CD4-positive, alpha-beta T cell treated with Interleukin-6 for 4 hours (primary cell): ENCODE measurements at places on chromosomes 4 and X.

- no peak for DNase-seq
Measured at GRCh38 chrX:141142946-141143345, 34.0 kb downstream of the LDOC1 start.

DNA sequence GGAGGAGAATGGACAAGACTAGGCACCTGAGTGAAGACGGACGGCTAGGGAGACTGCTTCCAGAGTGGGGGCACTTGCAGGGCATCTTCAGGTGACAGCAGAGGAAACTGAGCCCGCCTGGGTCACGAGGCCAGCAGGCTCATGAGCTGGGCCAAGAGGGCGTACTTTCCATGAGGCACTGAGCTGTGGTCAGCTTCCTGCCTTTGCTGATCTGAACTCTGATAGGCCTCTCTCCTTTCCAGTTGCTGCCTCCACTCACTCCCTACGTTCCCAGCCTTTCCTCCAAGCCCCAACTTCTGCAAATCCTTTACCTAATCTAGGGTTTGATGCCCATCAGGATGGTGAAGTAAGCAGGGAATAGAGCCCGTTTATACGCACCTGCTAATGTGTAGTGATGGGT is 1.4 kb upstream of the L1CAM start:
- DNase-seq = no peak

DNA sequence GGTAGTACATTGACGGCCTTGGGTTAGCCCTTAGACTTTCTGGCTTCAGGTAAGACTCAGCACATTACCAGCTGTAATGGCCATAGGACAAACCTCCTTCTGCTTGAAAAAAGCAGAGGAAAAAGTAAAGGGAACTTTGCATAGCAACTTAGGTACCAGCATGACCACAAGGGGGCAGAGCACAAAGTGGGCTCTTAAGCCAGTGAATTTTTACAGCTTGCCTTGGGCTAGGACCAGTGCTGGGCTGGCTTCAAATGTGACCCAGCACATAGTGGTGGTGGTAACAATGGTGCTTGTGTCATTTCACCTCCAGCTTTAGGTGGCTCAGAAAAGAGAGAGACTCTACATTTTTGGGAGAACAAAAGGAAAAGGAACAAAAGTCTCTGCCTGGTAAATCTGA is 66.1 kb downstream of the KLHL4 start:
- DNase-seq = peak; percentile 1

DNA sequence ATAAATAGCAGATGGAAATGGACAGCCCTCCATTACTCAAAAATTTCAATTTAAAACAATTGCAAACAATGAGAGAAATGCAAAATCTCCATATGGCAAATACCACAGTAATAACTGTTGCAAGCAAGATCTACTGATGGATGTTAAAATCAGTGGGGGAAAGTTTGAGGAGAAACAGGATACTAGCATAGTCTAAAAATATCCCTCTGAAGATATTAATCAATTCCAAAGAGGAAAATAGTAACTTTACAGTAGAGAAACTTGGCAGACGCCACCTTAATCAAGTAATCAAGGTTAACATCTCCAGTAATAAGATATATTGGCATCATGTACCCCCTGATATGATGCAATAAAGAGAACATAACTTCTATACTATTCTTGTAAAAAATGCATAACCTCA is 344.8 kb downstream of the ZNF674 start:
- DNase-seq = no peak

GRCh38 chr4:172986114-172986513 is 182.5 kb upstream of the GALNT7 start:
- no peak for DNase-seq

- DNase-seq = no peak
Measured at GRCh38 chr4:177509226-177509745, 67.0 kb upstream of the AGA start.

- DNase-seq = no peak
Measured at GRCh38 chr4:102451266-102451665, 49.9 kb upstream of the NFKB1 start.

GRCh38 chr4:89048906-89049601 is 7.9 kb downstream of the FAM13A start:
- no peak for DNase-seq

DNA sequence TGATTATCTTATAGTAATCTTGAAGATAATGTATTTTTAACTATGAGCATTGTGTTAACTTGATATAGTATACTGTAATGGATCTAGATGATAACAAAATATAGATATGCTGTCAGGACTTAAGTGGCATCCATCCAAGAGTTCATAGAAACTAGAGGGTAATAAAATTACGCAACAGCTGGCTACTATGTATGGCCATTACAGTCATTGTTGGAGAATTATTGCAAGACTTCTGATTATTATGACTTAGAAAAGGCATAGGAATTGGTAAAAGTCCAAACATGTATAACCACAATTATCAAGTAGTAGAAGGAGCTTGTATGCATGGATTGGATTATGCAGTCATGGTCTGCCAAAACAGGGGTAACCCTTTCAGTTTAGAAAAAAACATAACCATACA is 9.5 kb downstream of the OGT start:
- DNase-seq = no peak
